H9 (cell line): ENCODE measurements at places on chromosomes 1 and 21.

DNA sequence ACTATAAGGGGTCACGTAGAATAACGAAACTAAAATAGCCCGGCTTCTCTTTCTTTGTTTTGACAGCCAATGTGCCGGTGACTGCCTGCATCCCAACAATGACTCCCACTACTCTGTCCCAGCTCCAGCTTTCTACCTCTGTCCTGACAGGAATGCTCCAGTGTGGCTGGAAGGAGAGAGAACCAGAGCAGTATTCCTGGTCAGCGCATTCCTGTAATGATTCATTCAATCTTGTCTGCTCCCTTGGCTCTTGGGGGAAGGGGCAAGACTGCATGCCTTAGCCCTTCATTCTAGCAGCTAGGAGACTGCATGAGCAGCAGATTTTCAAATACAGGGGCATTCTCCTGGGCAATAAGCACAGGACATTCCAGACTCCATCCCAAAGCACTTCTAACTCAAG, 132.1 kb upstream of the PRMT6 start:
- peak; percentile 54 for DNase-seq

GRCh38 chr21:44065428-44065827, 41.8 kb upstream of the PWP2 start:
- DNase-seq = no peak

- no peak for DNase-seq
These were observed 34.4 kb upstream of the ZNF648 start for GRCh38 chr1:182095946-182096345.

DNA sequence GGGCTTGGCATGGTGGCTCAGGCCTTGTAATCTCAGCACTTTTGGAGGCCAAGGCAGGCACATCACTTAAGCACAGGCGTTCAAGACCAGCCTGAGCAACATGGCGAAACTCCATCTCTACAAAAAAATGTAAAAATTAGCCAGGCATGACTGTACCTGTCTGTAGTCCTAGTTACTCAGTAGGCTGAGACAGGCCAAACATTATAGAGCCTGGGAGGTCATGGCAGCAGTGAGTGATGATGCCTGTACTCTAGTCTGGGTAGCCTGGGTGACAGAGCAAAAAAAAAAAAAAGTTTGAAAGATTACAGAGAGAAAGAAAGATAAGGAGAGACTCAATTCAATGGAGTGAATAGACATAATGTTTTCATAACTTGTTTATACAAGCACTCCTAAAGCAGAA, 556.5 kb upstream of the BRINP3 start:
- DNase-seq = no peak

GRCh38 chr21:20999659-21000058, 1.4 kb downstream of the NCAM2 start:
- DNase-seq = peak; percentile 32

DNA sequence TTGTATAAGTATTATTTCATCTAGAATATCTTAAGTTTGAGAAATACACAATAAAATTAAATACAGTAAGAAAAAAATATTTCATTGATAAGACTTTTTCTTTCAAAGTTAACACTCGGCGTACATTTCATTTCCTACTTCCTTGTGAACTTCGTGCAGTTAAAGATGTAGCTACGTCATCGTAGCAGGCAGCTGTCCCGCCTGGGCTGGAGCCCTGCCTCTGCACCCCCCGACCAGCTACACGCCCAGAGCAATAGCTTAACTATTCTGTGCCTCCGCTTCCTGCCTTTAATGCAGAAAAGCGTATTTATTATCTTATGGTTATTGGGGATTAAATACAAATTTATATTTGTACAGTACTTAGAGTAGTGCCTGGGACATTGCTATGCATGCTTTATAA, 53.5 kb downstream of the CLSTN1 start:
- no peak for DNase-seq
